A549 treated with RU486 at 1 μM for 4 hours (cell line): ENCODE measurements at places on chromosomes 13 and 19. TPM values are rescaled to one million over a fixed set of nuclear protein-coding genes. Genes with fewer than 3 reads are reported as not detected.

NLRP7 gene
- total RNA-seq, result not detected in 5 replicates

ADGRE3 gene
- not detected in 5 replicates for total RNA-seq

GNA15 gene
- 0.16 to 0.19 TPM (median 0.16 TPM) in 3 of 5 replicates, not detected in the others for total RNA-seq

ZIC2 gene
- 8.8 to 13.6 TPM (median 11.3 TPM) in 5 replicates for total RNA-seq

ZNF414 gene
- 14.2 to 19.0 TPM (median 17.5 TPM) in 5 replicates for total RNA-seq

GIPC3 gene
- total RNA-seq, result 0.11 to 0.32 TPM (median 0.17 TPM) in 5 replicates

POU4F1 gene
- 0.66 to 1.0 TPM (median 0.79 TPM) in 5 replicates for total RNA-seq
